Esophagus squamous epithelium (tissue), 5 donors: ENCODE measurements at places on chromosomes 5 and 9.

DNA sequence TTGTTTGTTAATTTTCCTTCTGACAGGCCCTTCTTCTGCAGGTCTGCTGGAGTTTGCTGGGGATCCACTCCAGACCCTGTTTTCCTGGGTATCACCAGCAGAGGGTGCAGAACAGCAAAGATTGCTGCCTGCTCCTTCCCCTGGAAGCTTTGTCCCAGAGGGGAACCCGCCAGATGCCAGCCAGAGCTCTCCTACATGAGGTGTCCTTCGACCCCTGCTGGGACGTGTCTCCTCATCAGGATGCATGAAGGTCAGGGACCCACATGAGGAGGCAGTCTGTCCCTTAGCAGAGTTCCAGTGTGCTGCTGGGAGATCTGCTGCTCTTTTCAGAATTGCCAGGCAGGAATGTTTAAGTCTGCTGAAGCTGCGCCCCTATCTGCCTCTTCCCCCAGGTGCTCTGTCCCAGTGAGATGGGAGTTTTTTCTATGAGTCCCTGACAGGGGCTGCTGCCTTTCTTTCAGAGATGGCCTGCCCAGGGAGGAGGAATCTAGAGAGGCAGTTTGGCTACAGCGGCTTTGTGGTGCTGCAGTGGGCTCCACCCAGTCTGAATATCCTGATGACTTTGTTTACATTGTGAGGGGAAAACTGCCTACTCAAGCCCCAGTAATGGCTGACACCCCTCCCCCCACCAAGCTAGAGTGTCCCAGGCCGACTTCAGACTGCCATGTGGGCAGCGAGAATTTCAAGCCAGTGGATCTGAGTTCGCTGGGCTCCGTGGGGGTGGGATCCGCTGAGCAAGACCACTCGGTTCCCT is 772.0 kb upstream of the FAM174A start:
- DNase-seq: no peak

- DNase-seq: no peak
Measured at GRCh38 chr5:90803876-90804275, 245.3 kb downstream of the ADGRV1 start.

DNA sequence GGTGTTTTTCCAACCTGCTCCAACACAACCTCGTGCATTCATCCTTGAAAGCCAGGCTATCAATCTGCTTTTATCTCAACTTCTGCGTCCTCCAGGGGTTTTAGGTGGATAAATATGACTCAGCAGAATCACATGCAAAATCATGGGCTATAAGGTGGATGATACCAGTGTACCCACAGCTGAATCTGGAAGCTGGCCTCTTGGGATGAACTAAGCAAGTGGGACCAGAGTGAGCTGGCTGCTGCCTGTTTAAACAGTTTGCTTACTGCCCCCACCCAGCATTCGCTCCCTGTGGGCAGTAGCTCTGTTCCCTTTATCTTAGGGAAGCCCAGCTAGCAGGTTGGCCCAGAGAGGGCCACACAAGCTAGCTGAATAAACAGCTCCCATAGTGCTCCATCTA is 194.0 kb downstream of the CRB2 start:
- no peak for DNase-seq

- no peak for DNase-seq
Measured at GRCh38 chr9:78821126-78821822, 524.3 kb downstream of the PSAT1 start.

DNA sequence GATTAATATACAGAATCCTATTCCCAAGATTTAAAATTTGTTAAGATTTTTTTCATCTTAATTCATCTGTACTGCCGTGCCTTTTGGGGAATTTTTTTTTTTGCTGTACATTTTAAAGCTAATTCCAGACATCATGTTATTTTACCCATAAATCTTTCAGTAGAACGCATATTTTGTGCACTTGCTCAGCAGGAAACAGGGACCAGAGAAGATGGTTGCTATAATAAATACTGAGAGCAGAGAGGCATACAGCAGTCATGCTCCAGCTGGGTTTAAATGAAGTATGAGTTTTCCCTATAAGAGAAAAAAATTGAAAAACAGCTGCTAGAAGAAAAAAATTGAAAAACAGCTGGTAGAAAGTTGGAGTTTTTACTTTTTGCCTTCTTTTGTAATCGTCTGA is 196.9 kb upstream of the PUM3 start:
- no peak for DNase-seq

GRCh38 chr5:156420665-156421064 is 93.7 kb downstream of the SGCD start:
- DNase-seq: no peak

- no peak for DNase-seq
Measured at GRCh38 chr5:54446379-54446732, 9.1 kb upstream of the HSPB3 start.

DNA sequence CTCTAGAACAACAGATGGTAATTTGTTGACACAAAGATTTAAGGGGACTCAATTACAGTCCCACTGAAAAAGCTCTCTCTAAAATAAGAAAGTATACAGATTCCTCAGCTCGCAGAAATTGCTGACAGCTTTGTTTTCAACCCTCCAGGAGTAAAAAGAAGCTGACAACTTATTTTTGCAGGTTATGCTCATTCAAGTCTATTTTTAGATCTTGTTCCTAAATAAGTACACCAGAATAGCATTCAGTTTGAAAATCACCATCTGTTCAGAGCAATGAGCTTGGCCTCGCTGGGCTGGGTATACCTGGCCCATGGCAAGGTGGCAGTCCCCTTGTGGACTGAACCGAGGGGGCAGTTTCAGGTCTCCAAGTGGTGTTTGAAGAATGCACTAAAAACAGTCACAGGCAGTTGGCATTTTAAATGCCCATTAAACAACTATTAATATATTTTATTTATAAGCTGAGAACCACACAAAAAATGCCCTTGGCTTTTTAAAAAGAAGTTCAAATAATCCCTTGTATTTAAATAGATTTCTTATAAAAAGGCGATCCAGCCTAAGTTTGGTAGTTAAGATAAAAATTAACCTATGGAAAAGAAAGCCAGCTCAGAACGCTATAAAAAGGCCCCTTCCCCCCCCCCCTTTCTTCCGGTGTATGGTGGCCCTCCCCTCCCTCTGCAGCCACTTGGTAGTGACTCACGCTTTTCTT is 169.2 kb downstream of the AUH start:
- DNase-seq: no peak

GRCh38 chr5:38795986-38796741 is 49.6 kb upstream of the OSMR start:
- no peak for DNase-seq

DNA sequence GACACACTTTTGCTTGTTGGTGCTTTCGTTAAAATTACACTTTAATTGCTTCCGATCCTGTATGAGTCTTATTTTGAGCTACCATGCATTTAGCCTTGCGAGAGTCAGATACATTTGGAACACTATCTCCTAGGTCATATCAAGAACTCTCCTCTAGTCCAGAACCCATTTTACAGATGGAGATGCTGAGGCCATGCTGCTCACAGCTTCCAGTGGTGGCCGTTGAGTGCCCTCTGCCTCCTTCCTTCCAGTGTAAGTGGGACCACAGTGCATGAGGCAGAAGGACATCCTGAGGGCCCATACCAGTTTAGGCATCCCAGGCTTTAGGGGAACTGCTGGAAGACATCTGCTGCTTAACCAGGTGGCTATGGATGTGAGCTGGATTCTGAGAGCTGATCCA is 6.9 kb downstream of the CCNI2 start:
- no peak for DNase-seq

DNA sequence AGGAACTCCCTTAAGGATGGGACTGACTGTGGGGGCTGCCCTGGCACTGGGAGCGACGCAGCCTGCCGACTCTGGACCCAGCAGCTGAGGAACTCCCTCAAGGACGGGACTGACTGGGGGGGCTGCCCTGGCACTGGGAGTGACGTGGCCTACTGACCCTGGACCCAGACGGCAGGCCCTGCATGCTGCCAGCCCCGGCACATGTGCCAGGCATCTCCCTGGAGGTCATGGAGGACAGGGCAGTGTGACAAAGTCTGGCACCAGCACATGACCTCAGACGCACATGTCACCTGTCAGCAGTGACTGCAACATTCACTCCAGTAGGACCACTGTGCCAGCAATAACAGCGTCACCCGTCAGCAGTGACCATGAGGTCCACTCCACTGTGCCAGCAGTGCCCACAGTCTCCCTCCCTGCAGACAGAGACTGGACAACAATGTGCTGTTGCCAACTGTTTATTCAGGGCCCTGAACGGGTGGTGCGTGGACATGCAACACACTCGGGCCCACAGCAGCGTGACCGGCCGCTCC is 4.5 kb downstream of the FBXW5 start:
- DNase-seq: no peak

DNA sequence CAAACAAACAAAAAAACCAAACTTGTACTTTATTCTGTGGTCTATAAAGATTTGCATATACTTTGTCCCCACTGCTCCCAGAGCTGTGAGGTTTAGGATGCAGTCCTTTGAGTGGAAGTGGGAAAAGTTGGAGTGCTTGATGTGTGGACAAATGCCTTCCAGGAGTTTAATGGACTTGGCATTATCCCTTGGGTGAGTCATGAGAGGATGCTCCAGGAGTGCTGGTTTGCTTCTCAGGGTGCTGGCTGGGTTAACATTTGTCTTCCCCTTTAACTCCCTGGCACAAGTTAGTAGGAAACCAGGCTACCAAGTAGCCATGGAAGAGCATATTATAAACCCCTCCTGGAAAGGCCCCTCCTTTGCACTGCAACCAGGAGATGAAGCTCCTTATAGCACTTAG is 417.4 kb upstream of the RIOK2 start:
- no peak for DNase-seq
